WTC11 (cell line): ENCODE measurements at places on chromosomes 12 and 14. TPM values are rescaled to one million over a fixed set of nuclear protein-coding genes. Genes with fewer than 3 reads are reported as not detected.
A peak's percentile ranks its signal among the peaks of the same experiment; 100 is the strongest.

IFNG-AS1 gene
- not detected in 3 replicates for total RNA-seq

TAS2R9 gene
- total RNA-seq, result not detected in 3 replicates

FAM90A1 gene
- 0.35 to 0.44 TPM (median 0.39 TPM) in 3 replicates for total RNA-seq

DNA sequence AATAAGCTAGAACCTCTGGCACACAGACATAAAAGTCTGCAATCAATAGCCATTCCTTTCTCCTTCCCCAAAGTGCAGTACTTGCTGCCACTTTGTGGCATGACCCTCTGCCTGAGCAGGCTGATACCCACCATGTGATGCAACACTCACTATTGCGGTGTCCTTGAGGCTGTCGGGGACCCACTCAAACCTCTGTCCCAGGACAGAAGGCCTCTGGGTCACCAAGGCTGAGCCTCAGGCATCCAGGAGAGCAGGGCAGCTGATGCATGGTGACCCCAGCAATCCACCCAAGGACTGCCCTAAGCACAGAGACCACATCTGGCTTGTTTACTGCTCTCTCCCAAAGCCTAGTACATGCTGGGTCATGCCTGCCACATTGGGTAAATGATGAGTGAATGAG, 114.2 kb downstream of the DPF3 start:
- no peak for DNase-seq
- no peak overlapping the region for H3K4me3 ChIP-seq
- H3K27ac ChIP-seq, result no peak overlapping the region
- H3K4me1 ChIP-seq, result peaks cover 9% of the 10 kb centered on the region
- H3K36me3 ChIP-seq, result peaks cover 11% of the 10 kb centered on the region; the same call in 1 of the 2 replicates

CBLN3 gene
- total RNA-seq, result 0.94 to 2.1 TPM (median 1.5 TPM) in 3 replicates

NKX2-1 gene
- total RNA-seq, result 0.16 to 0.18 TPM in 2 of 3 replicates, not detected in the other

- no peaks in the 10 kb centered on the region for H3K36me3 ChIP-seq
- DNase-seq, result no peak
- H3K4me1 ChIP-seq, result peaks cover 3% of the 10 kb centered on the region
- no peak overlapping the region for H3K27ac ChIP-seq
These were observed 423.7 kb downstream of the TMTC2 start for GRCh38 chr12:83110424-83110823.

DNA sequence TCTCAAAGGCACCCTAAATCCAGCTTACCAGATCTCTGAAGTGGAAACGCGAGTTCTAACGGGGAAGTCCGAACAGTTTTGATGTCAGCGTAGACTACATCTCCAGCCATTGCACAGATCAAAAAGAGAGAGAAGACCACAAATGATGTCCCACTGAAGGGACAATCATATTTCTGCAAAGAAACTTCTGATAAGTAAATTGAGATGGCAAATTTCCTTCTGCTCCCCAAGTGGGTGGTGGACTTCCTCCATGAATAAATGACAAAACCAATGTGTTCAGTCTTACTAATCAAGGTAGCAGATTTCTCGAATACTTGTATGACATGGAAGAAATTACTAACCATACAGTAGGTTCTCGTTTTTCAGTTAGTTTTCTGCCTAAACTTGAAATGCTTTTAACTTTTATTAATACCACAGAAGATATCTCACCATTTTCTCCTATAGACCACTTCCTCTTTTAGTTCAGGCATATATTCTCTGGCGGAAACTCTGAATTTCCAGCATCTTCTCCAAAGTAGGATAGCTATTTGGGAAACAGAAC, at the start of gene CLECL1:
Gene CLECL1, minus strand, starts transcription at position 177 of the 541 bp plus-strand sequence.
- H3K4me1 ChIP-seq, result no peaks in the 10 kb centered on the region
- DNase-seq, result no peak
- no peak within 1 kb of the TSS for H3K27ac ChIP-seq

- H3K36me3 ChIP-seq, result no peaks in the 10 kb centered on the region
- no peaks in the 10 kb centered on the region for H3K4me1 ChIP-seq
- H3K27me3 ChIP-seq, result peaks cover 5% of the 10 kb centered on the region; the same call in 1 of the 2 replicates
- no peak for DNase-seq
These were observed 3.9 kb upstream of the KRT79 start for GRCh38 chr12:52837781-52838608.

DNA sequence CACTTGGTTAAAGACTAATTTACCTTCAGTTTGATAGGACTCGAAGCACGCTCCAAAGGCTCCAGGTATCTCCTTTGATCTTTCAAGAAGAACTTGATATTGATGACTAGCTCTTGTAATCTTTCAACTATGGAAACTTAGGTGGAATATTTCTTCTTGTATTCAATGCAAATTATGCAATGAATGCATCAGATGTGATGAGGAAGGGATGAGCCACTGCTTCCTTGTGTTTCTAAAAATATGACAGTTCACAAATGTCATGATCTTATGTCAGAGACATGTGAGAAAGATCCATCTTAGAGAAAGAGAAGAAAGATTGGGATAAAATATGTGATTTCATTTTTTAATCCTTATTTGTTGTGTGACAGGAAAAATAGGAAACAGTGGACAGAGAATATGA, 9.9 kb downstream of the RNASE9 start:
- no peaks in the 10 kb centered on the region for H3K36me3 ChIP-seq
- H3K4me3 ChIP-seq, result no peak overlapping the region
- DNase-seq, result no peak
- H3K4me1 ChIP-seq, result peaks cover 2% of the 10 kb centered on the region

DNA sequence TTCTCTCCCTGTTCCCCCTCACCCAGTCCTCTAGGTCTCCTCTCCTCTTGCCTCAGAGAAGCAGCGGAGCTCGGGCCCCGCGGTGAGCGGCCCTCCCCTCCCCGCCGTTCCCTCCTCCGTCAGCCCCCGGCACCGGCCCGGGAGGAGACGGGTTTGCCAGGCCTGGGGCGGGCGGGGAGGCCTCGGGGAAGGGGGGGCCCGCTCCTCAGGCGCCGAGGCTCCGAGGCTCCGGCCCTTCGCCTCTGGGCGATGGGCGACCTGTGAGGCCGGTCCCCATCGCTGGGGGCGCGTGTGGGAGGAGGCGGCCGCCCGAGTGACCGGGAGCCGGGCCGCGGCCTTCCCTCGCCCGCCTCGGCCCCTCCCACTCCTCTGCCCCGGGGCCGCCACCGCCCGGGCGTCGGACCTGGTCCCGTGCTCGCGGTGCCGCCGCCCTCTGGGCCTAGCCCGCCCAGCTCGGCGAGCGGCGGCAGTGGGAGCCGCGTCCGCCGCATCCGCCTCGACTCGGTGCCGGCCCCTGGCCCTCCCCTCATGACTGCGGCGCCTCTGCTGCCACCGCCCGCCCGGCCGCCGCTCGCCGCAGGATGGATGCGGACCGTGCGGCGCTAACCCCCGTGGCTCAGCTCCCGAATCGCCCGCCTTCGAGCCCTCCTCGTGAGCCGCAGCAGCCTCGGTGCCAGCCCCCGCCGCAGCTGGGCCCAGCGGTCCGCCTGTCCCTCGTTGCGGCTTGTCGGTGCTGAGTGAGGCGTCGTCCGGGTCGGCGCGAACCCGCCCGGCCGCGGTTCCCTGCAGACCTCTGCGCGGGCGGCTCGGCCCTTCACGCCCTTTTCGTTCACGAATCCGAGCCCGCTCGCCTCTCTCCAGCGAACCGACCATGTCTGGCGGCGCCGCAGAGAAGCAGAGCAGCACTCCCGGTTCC, 574 bp downstream of the WNK1 start:
- peaks cover 35% of the 10 kb centered on the region for H3K4me1 ChIP-seq
- no peak overlapping the region for H3K27ac ChIP-seq
- peak; percentile 58 for DNase-seq
- no peaks in the 10 kb centered on the region for H3K27me3 ChIP-seq

GRCh38 chr12:128928361-128928760, 75.1 kb downstream of the GLT1D1 start:
- H3K4me1 ChIP-seq, result no peaks in the 10 kb centered on the region
- peaks cover 2% of the 10 kb centered on the region; the same call in 1 of the 2 replicates for H3K27me3 ChIP-seq
- no peak for DNase-seq
- H3K36me3 ChIP-seq, result peaks cover 29% of the 10 kb centered on the region
- H3K4me3 ChIP-seq, result no peak overlapping the region

DNA sequence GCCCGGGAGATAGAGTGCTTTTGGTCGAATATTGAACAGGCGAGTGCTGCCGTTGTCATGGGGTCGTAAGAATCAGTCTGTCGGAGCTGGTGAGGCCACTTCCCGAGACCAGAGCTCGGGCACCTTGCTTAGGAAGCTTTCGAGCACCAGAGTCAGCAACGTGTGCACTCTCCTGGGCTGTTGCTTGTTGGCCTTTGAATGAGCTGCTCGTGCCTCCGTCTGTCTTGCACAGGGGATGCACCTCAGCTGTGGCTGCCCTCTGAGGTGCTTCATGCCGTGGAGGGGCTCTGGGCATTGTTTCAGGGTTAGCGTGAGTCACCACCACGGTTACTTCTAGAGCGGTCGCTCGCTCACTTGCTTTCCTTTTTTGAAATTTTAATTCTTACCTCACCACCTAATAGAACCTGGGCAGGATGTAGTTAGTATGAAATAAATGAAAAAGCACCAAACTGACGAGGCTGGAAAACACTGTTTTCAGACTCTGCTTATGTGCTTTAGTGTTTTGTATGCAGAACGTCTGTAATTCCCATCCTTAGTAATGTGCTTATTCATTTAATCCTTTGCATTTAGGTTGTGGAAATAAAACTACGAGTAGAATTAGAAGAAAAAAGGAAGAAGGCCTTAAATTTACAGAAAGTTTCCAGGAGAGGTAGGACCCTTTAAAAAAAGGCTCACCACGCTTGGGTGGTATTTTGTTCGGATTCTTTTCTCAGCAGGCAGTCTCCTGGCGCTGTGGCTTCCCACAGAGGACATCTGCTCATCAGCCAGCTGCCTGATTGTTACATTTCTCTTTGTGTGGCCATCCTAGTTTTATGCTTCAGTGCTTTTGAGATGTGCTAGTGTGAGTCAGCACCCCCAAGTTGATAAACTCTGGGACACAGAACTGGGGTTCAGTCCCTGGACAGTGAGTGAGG, 40.6 kb downstream of the EP400 start:
- DNase-seq, result peak; percentile 55
- H3K27me3 ChIP-seq, result no peaks in the 10 kb centered on the region
- peak overlapping the region; percentile 99 for H3K27ac ChIP-seq
- peak overlapping the region; percentile 43 for H3K4me3 ChIP-seq
- H3K4me1 ChIP-seq, result peaks cover 49% of the 10 kb centered on the region

DCN gene
- total RNA-seq, result 2.0 to 7.4 TPM (median 3.4 TPM) in 3 replicates

SINHCAF gene
- 407 to 438 TPM (median 424 TPM) in 3 replicates for total RNA-seq

- H3K4me1 ChIP-seq, result peaks cover 3% of the 10 kb centered on the region
- peaks cover 8% of the 10 kb centered on the region; the same call in 1 of the 2 replicates for H3K36me3 ChIP-seq
- no peak for DNase-seq
- no peak overlapping the region for H3K4me3 ChIP-seq
These were observed 321.8 kb downstream of the SNAPC1 start for GRCh38 chr14:62084020-62084419.

RAB3IP gene
- 42.8 to 47.2 TPM (median 43.4 TPM) in 3 replicates for total RNA-seq

GRCh38 chr12:97943359-97943758, 480.8 kb downstream of the RMST start:
- H3K4me3 ChIP-seq, result no peak overlapping the region
- H3K27me3 ChIP-seq, result no peaks in the 10 kb centered on the region
- no peak for DNase-seq
- peaks cover 19% of the 10 kb centered on the region for H3K36me3 ChIP-seq
- no peak overlapping the region for H3K27ac ChIP-seq

NPAS3 gene
- 1.8 to 3.2 TPM (median 1.8 TPM) in 3 replicates for total RNA-seq

RBP5 gene
- total RNA-seq, result 4.1 to 5.4 TPM (median 4.7 TPM) in 3 replicates

FOXG1 gene
- total RNA-seq, result 0.09 to 0.18 TPM (median 0.16 TPM) in 3 replicates

GRCh38 chr14:52349731-52350130, 35.6 kb downstream of the PTGER2 start:
- H3K27me3 ChIP-seq, result no peaks in the 10 kb centered on the region
- DNase-seq, result no peak
- no peaks in the 10 kb centered on the region for H3K36me3 ChIP-seq
- H3K27ac ChIP-seq, result no peak overlapping the region
- H3K4me1 ChIP-seq, result 0 out of 2 replicates have a peak, but pooled peaks cover 3% of the 10 kb centered on the region
- H3K4me3 ChIP-seq, result no peak overlapping the region

- H3K27ac ChIP-seq, result no peak overlapping the region
- no peak for DNase-seq
- H3K36me3 ChIP-seq, result 0 out of 2 replicates have a peak, but pooled peaks cover 5% of the 10 kb centered on the region
- H3K4me3 ChIP-seq, result no peak overlapping the region
- no peaks in the 10 kb centered on the region for H3K27me3 ChIP-seq
These were observed 191.4 kb downstream of the SNAPC1 start for GRCh38 chr14:61953602-61954001.

CLEC4A gene
- total RNA-seq, result 0.44 to 0.62 TPM in 2 of 3 replicates, not detected in the other

- H3K4me1 ChIP-seq, result 0 out of 2 replicates have a peak, but pooled peaks cover 2% of the 10 kb centered on the region
- no peak overlapping the region for H3K27ac ChIP-seq
- DNase-seq, result no peak
- H3K27me3 ChIP-seq, result no peaks in the 10 kb centered on the region
- no peaks in the 10 kb centered on the region for H3K36me3 ChIP-seq
These were observed 33.9 kb downstream of the CCDC177 start for GRCh38 chr14:69540654-69541335.

DNA sequence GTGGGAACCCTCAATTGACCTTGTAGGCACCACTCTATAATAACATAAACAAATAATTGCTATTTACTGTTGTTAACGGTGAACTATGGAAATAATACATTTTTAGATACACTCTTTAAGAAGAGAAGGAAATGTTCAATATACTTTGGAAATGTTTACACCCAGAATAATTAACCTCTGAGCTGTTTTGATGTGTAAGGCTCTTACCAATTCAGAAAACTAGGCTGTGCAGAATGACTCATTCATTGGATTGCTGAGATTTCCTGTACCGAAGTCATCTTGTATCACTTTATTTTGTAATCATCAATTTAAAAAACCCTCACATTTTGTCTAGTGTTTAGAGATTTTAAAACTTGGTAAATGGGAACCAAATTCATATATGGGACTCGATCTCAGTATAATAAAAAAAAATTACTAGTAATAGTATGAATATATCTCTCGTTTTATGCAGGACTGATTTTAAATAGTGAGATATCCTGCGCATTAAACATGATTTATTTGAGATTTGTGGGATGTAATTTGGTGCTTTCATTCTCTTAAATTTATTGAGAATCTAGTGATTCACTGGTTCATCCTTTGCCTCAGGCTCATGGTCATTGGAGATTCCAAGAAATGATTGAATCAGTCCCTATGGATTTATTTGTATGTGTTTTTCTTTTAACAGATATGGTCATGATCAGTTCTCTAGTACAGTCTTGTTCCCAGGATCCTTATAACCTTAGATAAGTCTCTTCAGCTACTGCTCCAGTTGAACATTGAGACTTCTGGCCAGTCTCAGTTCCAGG, 3.9 kb downstream of the SAMD4A start:
- H3K36me3 ChIP-seq, result peaks cover 2% of the 10 kb centered on the region; the same call in 1 of the 2 replicates
- DNase-seq, result no peak
- no peak overlapping the region for H3K4me3 ChIP-seq
- H3K4me1 ChIP-seq, result peaks cover 15% of the 10 kb centered on the region
- peaks cover 23% of the 10 kb centered on the region for H3K27me3 ChIP-seq

GRCh38 chr12:109864916-109865315, 15.4 kb downstream of the GLTP start:
- H3K4me1 ChIP-seq, result peaks cover 18% of the 10 kb centered on the region
- DNase-seq, result no peak
- H3K27ac ChIP-seq, result peak overlapping the region; percentile 73; the same call in 1 of the 2 replicates
- no peaks in the 10 kb centered on the region for H3K27me3 ChIP-seq
- H3K36me3 ChIP-seq, result no peaks in the 10 kb centered on the region

DNA sequence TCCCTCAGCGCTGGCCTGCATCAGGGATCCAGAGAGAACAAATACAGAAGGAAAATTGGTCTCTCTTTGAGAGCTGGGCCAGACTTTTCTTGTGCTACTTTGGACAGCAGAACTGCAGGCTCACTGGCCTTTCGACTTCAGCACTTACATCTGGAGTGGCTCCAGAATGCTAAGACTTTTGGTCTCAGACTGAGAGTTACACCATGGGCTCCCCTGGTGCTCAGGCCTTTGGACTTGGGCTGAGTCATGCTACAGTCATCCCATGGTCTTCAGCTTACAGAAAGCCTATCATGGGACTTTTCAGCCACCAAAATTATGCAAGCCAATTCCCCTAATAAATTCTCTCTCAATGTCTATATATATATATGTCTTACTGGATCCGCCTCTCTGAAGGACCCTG, 9.0 kb upstream of the CD163 start:
- no peaks in the 10 kb centered on the region for H3K4me1 ChIP-seq
- peaks cover 3% of the 10 kb centered on the region for H3K27me3 ChIP-seq
- peaks cover 23% of the 10 kb centered on the region for H3K36me3 ChIP-seq
- no peak overlapping the region for H3K27ac ChIP-seq
